ENCODE measurements at places on chromosomes 6 and 20.

- DNase-seq, result no peak
Observed at GRCh38 chr6:118746145-118746824, 94.9 kb upstream of the CEP85L start.

- DNase-seq, result no peak
Observed at GRCh38 chr20:44459271-44459670, 16.4 kb upstream of the TTPAL start.

DNA sequence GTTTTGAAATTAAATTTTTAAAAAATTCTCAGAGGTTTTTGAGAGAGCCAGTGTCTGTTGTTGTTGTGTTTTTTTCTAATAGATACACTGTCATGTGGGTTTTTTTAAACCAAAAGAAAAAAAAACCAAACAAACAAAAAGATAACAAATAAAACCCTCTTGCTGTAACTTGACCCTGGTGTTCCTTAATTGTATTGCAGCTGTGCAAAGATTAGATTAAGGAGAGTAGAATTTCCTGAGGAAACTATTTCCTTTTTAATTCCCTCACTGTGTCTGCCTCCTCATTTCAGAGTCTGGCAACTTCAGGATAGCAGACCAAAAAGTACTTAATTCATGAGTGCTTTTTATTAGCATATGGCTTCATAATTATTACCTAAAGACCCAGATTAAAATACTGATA, 281.9 kb downstream of the EPM2A start:
- DNase-seq, result no peak

- DNase-seq, result no peak
Observed at GRCh38 chr20:19893356-19893755, 123.8 kb upstream of the NAA20 start.

DNA sequence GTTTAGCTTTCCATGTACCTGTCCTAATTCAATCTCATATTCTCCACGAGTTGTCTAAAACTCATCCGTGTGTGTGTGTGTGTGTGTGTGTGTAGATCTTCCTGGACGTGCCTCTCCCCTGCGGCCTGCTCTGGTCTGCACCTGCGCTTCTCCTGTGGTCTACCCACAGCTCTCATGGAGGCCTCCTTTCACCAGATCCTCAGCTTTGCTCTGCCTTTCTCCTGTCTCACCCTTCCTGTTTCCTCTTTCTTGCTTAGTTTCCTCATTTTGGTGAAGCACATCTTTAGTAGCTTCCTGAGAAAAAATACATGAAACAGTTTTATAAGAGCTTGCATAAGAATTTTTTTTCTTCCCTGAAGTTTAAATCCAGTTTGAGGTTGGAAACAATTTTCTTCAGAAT, 18.1 kb downstream of the SLX4IP start:
- DNase-seq, result no peak

DNA sequence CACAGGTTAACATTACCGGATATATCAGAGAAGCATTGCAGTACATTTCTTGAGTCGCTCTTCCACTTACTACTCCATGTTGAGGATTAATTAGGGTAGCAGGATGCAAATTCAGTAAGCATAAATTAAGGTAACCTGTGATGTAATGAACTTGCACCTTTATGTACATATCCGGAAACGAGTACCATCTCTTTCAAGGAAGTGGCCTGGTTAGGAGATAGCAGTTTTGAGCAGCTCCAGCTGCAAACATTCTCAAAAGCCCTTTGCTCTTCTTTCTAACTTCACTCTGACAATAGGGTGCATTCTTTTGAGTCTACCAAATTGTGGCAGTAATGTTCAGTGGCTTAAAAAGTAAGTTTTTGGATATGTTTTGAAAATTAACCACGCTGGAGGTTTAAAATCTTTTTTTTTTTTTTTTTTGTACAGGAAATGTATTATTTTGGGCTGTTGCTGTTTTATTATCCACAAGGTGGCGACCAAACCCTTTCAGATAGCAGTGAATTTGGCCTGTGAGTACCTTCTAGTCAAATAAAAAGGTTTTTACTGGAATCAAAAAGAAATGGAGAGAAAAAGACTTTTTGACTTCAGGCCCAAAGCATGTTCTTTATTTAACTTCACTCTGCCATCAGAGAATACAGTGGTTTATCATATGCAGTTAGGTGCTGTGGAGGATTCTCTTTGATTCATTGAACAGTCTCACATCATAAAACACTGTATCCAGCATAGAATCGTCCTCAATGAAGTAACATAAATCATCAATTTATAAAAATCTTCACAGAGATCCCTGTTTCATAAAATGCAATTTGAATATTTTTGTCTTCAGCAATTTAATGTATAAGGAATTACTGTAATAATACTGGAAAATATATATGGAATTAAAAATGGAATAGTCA, 8.9 kb downstream of the FAM217B start:
- DNase-seq, result no peak

- no peak for DNase-seq
Observed at GRCh38 chr6:108528878-108529277, 31.8 kb upstream of the FOXO3 start.

DNA sequence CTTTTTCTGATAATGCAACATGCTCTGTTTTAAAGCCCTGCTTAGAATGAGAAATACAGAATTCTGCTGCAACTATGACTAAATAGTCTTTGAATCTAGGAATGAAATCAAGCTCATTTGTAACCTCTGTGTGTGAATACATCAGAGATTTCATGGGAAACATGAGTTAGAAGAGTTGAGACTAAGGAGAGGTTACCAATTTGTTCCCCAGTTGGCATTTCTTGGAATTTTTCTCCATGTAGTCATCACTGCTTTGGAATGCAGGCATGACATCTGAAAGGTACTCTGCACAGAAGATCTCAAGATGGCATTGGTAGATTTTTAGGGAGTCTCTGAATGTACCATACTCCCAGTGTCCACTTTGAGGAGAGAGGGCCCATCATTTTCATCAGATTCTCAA, 237.2 kb downstream of the TFAP2A start:
- DNase-seq, result no peak

GRCh38 chr20:62656197-62656918, 14.1 kb downstream of the SLCO4A1 start:
- DNase-seq, result no peak

- DNase-seq, result no peak
Observed at GRCh38 chr6:142613981-142614380, 312.2 kb downstream of the ADGRG6 start.

DNA sequence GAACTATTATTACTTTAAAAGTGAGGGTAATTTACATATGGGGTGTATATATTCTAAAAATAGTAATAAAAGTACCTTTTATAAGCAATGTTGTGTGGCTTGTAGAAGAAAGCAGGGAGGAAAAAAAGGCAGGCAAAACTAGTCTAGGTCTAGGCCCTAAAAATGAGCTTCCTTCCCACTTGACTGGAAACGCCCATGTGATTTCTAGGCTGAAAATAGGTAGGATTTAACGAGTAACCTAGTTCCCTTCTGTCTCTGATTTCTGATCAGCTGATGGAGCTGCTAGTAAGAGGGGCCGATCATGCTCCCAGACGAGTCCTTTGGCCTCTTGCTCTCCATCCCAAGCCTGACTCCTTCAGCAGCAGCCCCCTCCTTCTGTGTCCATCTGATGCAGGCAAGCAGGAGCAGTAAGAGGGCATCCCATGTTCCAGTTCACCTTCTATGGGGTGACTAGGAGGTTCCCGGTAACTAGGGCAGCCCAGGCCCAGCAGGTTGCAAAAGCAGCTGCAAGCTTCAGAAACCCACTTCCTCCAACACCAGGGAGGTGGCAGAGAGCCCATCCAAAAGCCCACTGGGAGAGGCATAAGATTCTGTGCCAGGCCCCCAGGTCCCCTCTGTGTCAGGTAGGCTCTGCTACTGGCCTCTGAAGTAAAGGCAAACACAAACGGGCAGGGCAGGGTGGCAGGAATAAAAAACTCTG, 24.4 kb downstream of the TBC1D20 start:
- no peak for DNase-seq

All from glomerular endothelial cell (primary cell).